A549 (cell line): ENCODE measurements at places on chromosomes 7 and 10.

DNA sequence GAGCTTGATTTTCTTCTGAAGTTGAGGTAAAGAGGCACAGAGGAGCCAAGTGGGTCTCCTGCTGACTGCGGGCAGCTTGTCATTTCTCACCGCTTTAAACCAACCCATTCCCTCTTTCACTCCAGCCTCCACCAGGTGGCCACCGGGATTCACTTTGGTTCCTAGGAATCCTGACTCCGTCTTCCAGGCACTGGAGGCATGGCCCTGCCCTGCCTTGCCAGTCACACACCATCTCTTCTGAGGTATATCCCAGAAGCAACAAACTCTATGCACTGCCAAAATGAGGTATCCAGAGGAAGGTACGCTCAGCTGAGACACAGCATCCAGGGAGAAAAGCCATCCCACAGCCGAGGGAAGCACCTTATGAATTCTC lies 280.8 kb downstream of the TNS3 start:
- DNase-seq: no peak

GRCh38 chr10:61285749-61286148 lies 167.4 kb downstream of the TMEM26 start:
- DNase-seq: no peak

DNA sequence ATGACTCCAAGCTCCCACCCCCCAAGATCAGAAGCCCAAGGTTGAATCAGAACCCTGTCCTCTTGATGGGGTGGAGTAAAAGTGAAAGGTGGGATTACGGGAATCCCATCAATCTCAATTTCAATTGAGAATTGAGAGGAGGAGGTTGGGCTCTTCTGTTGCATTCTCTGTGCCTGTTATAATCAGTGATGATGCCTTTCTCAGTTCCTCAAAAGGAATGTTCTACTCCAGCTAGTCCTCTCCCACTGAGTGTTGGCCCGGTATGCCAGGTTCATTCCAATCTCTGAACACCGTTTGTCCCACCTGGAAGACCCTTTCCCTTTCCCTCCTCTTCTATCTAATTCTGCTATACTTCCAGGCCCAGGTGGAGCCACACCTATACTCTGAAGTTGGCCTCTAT lies 17.2 kb upstream of the XPNPEP1 start:
- no peak for DNase-seq

- no peak for DNase-seq
Measured at GRCh38 chr10:65041307-65041706, 1520.1 kb downstream of the REEP3 start.

DNA sequence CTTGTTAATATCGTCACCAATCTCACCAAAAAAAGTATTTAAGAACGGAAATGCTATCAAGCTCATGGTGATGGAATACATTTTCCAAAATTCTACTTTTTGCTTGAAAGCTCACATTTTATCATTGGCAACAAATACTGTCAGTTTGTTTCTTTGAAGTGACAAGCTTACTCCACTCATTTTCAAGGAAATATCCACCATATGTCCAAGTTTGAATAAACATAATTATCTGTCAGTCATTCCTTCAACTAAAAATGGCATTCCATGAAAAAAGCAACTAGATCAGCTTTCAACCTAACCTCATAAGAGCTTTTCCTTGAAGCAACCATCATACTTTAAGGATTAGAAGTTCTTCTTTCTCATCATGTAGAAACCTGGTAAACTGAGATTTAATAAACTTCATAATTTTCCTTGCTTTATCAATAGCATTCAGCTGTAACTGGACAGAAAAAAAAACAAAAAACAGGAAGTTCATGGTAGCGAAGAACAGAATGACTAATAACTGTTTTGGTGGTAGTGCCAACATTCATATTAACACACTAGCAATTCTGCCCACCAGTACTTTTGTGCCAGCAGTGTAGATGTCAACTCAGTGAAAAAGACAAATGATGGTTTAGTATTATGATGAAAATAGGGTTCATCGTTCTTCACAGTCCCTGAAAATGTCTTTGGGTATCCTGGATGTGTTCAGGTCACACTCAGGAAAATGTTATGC lies 764.9 kb downstream of the GRM8 start:
- DNase-seq: no peak
